Vagina (tissue), 2 donors: ENCODE measurements at places on chromosomes 12 and 14.

DNA sequence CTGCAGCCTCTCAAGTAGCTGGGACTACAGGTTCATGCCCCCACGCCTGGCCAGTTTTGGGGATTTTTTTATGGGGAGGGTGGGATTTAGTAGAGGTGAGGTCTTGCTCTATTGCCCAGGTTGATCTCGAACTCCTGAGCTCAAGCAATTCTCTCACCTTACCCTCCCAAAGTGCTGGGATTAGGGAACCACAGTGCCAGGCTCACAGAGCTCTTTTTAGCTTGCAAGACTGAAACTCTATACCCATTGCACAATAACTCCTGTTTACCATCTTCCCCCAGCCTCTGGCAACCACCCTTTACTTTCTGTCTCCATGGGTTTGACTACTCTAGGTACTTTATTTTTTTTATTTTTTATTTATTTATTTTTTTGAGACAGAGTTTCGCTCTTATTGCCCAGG lies 25.7 kb upstream of the CDK17 start:
- DNase-seq, result no peak

DNA sequence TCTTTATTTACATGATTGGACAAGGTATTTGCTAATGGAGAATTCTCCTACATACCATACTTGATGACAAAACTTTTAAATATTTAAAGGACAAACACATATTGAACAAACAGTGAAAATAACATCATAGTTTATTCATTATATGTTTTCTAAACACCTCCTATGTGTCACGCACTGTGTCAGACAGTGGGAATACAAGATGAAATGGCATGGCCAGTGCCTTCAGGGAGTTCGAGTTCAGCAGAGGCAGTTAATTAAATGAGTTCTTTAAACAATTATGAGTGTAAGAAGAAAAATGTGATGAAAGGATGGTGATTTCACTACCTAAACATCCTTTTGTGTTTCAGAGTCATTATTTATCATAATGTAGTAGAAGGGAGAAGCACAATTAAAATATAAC lies 159.8 kb downstream of the KCNH5 start:
- no peak for DNase-seq

- DNase-seq, result no peak
Observed at GRCh38 chr14:32666308-32666707, 272.4 kb upstream of the NPAS3 start.

- no peak for DNase-seq
Observed at GRCh38 chr12:94171595-94171930, 23.2 kb downstream of the PLXNC1 start.

DNA sequence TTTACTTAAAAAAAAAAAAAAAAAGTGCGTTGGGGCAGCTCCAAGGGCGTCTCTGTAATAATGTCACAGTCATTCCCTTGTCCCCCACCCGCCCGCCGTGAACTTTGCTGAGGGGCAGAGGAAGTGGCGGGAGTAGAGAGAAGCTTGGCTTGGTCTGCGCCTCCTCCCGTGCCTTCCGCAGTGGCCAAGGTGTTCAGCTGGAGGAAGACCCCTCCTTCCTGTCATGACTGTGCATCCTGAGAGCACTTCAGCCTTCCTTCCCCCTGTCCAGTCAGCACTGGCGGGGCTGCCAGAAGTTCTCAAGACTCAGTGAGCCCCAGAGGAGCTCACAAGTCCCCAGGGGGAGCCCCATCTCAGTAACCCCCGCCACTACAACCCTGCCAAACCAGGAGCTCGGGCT lies 32.2 kb downstream of the AACS start:
- DNase-seq, result no peak

DNA sequence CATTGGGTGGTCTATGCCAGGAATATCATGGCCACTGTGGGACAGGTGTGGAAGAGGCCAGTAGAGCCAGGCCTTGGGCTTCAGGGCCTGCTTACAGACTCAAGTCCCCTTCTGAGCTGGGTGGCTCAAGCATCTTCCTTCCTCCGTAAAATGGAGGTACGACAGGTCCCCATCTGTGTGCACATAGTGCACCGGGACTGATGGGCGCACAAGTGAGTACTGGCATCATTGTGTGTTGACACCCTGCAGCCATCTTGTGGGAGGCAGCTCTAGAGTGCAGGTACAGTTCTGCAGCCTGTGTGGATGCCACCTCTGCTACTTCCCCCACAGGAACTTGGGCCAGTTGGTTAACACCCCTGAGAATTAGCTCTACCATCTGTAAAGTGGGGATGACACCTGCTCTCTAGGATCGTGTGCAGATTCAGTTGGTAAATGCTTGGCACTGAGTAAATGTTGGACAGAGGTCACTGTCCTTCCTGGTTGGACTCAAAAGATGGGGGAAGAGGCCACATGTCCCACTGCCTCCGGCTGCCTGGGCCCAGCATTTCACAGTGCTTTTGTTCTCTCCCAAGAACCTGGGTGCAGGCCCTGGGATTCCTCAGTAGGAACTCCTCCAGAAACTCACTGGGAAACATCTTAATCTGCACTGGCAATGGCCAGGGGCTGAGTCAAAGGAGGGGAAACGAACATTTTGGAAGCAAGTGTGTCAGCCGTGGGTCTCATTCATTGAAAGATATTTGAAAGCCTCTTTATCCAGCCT lies 70.6 kb downstream of the C14orf132 start:
- DNase-seq, result no peak

GRCh38 chr12:50740307-50740706 lies 23.6 kb upstream of the ATF1 start:
- no peak for DNase-seq

DNA sequence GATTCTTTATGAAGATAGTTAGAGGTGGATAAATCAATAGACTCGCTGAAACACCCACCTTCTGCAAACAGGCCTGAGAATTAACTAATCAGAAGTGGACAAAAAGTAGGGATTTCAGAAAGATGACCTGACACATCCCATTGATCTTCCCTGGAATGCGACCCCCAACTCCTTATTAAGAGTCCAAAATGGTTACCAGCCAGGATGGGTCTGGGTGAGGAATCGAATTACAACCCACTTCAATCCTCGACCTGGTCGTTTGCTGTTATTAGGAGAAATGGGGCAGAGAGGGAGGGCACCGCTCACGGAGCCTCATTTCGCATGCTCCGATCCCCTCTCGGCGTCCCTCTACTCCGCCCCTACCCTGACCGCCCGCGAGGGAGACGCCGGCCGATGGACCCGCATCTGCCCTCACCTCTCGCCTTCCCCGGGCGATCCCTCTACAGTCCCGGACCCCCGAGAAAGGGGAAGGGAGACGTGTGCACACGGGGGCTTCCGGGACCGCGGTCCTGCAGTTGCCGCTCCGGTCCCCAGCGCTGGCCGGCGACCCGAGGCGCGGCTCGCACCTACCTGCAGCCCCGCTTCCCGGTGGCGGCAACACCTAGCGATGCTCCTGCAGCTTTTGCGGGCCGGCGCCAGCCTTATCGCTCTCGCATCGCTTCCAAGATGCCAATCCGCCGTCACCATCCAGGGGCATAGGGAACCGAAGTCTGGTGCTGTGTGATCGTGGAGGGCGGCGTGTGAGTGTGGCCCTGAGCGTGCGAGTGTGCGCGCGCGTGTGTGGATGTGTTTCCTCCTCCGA lies 69.3 kb upstream of the USP15 start:
- no peak for DNase-seq

DNA sequence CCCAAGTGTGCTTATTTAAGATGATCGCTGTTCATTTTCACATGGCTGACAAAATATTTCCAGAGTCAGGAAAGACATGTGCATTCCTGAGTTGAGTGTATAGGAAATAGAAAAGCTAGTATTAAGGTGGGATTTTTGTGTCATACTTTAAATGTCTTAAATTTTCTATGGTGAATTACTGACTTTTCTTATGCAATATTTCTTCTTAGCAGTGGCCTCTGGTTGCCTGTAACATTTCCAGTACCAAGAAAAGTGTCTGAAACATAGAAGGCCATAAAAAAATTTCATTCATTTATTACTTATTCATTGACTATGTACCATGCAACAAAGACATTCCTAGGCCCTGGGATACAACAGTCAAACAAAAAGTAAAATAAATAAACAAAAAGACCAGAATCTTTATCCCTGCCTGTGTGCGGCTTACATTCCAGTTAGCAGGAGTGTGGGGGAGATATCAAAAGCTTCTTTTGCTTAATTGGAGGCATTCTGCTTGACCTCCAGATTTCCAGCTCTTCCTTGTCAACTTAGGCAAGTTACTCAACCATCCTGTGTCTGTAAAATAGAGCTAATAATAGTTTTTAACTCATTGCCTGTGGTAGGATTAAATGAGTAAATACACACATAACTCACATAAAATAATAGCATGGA lies 216.3 kb upstream of the FLRT2 start:
- DNase-seq, result no peak

GRCh38 chr14:56902385-56902784 lies 92.1 kb upstream of the OTX2 start:
- DNase-seq, result no peak

DNA sequence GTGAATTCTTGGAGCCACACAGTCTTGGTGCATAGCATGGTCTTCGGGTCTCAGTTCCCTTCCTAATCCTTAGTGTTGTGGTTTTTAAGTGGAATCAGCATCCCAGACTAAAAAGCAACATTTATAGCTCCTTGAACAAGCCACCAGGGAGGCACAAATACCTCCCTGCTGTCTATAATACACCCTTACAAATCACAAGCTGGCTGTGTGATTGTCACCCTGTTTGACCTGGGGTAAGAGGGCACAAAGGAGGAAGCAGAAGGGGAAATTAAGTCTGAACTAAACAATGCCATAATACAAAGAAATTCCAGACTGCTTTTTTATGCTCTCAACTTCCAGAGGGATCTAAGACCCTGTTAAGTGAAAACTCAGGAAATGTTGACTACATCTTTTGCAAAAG lies 7.7 kb upstream of the MMP19 start:
- no peak for DNase-seq

DNA sequence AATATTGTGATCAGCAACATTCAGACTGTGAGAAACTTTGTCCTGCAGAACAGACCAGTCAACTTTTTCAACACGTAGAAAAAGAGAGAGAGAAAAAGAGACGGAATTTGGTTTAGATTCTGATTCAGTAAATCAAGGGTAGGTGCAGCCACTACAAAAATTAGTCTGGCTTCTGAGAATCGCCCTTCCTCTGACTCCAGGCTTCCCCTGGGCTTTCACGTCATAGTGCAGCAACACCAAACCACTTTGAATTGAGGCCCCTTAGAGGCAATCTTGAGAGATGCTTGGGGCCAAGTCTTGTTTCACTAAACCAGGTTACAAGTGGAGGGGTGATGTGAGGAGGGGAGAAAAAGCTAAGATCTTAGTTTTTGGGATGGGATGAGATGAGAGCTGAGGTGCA lies 37.5 kb upstream of the PTGR2 start:
- no peak for DNase-seq

DNA sequence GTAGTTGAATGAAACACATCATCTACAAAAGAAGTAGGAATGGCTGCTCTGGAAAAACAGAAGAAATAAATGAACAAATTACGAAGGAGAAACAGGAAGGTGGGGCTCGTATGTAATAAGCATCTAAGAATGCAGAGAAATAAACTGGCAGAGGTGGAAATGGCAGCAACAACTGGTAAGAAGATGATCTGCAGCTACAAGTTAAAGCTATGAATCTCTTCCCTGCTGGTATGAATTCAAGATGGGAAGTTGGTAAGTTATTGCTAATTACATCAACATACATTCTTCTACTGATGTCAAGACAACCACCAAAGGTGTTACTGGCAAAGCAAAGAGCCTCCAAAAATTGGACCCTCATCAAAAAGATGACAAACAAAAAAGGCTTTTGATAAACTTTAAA lies 59.8 kb downstream of the HECTD4 start:
- DNase-seq, result no peak

GRCh38 chr12:96015672-96016071 lies 19.5 kb upstream of the HAL start:
- DNase-seq, result no peak

DNA sequence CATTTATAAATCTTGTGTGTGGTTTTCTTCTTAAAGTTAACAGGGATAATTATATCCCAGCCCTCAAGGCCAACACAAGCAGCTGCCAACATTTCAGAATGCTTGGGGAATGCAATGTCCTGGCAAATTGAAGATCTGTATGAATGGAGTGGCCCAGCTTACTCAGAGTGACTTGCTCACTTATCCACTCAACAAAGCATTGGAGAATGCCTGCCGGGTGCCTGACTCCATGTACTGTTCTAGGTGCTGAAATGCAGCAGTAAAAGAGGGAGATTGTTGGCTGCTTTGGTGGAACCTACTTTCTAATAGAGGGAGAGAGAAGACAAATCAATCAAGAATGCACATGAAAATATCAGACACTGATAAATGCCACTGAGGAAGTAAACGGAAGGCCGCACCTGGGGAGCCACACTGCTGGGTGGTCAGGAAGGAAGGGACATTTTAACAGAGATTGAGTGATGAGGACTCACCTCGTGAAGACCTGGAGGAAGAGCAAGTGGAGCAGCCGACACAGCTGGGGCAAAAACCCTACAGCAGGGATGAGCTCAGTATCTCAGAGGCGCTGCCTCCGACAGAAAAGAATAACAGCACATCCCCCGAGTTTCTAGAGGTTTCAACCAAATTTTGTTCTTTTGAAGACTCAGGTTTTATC lies 61.2 kb upstream of the VASH1 start:
- peak; percentile 27 for DNase-seq

- DNase-seq, result no peak
Observed at GRCh38 chr12:754851-755562, 2.6 kb downstream of the WNK1 start.

GRCh38 chr14:97177016-97177415 lies 379.8 kb downstream of the VRK1 start:
- DNase-seq, result no peak

- no peak for DNase-seq
Observed at GRCh38 chr12:14665354-14666348, 30.7 kb downstream of the GUCY2C start.

DNA sequence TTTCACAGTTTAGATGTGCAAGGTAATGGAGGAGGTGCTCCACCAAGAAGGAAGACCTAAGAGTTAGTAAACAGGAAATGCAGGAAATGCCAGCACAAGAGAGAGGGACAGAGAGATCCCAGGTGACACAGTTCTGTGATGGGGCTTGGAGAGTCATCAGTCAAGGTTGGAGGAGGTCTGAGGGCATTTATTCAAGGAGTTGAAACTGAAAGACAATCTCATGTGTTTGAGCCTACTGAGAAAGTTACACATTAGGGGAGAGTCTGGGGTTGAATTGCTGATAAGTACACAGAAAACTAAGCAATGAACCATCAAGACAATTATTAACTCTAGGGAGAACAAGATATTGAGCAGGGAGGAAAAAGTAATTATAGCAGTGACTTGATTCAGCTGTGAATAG lies 138.5 kb downstream of the ANO6 start:
- DNase-seq, result no peak

GRCh38 chr14:103346286-103346685 lies 12.2 kb downstream of the EIF5 start:
- no peak for DNase-seq

DNA sequence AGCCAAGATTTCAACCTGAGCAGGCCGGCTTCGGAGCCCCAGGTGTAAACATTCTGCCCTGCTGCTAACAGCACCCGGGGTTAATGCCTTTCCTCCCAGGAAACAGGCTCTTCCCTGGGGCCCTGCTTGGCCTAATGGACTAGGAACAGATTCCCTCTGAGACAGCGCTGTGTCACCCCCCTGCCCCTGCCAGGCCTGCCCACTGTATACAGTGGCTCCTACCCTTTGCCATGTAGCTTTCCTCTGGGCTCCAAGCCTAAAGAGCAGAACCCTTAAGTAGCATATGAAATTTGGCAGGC lies 28.3 kb upstream of the BCDIN3D start:
- no peak for DNase-seq
